RCC 7860 (cell line): ENCODE measurements at places on chromosomes 7 and 10.
A peak's percentile ranks its signal among the peaks of the same experiment; 100 is the strongest.

GRCh38 chr7:69840248-69840647 is 242.0 kb downstream of the AUTS2 start:
- DNase-seq, result no peak

DNA sequence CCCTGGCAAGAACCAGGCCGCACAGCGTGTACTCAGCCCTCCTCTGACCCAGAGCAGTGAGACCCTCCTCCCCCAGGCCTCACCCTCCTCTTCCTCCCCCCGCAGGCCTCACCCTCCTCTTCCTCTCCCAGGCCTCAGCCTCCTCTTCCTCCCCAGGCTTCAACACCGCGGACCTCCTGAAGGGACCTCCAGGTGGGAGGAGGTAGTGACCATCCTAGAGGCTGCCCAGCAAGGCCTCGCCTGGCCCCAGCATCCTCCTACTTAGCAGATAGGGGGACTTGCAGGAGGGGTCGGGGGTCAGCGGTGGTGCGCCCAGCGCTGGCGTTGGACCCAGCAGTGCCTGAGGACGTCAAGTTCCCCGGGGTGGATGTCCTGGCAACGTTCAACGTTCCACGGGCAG is 270.8 kb downstream of the ELFN1 start:
- no peak for DNase-seq

- no peak for DNase-seq
These were observed 188.1 kb downstream of the ACTR3B start for GRCh38 chr7:152947686-152948085.

DNA sequence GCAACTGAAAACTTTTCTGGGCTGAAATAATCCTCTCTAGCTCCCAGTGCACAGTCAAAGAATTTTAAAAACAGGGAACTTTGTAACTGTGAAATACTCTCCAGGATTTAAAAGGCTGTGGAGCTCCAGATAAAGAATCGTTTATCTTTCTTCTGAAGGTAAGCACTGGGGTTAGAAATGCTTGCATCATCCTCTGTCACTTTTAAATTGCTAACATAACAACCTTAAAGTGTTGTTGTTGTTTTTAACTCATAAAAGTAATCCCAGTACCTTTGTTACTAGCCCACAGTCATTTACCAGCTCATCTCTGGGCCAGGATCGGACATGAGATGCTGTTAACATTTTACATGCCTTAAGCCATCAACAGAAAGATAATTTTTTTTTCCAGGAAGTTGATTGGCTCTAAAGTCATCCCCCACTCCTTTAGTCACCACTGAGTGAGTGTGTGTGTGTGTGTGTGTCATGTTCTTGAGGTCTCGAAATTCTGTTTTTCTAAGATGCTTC is at the start of gene SLC39A12:
Gene SLC39A12, plus strand, starts transcription at position 51 of the 504 bp plus-strand sequence. CDS start 1,359 bp downstream, outside the sequence.
- peak; percentile 59 for DNase-seq

- DNase-seq, result no peak
These were observed 40.0 kb upstream of the BMPR1A start for GRCh38 chr10:86716466-86716865.

DNA sequence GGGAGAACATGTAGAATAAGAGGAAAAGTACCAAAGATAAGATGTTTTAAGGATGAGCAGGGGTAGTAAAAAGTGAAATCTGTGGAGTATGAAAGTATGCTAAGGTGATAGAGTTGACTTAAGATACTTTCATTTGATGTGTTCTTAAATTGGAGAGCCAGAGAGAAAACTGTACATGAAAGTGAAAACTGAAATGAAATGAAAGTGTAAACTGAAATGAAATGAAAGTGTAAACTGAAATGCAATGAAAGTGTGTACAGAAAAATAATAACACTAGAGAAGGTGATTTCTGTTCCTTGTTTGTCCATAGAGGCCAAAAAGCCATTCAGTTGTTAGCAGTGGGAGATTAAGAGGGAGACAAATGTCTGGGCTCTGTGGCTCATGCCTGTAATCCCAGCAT is 17.5 kb downstream of the AHR start:
- DNase-seq, result no peak

GRCh38 chr10:113300617-113301016 is 252.2 kb upstream of the HABP2 start:
- DNase-seq, result no peak

- DNase-seq, result peak; percentile 84
These were observed 67.1 kb downstream of the CUBN start for GRCh38 chr10:17062493-17062892.

DNA sequence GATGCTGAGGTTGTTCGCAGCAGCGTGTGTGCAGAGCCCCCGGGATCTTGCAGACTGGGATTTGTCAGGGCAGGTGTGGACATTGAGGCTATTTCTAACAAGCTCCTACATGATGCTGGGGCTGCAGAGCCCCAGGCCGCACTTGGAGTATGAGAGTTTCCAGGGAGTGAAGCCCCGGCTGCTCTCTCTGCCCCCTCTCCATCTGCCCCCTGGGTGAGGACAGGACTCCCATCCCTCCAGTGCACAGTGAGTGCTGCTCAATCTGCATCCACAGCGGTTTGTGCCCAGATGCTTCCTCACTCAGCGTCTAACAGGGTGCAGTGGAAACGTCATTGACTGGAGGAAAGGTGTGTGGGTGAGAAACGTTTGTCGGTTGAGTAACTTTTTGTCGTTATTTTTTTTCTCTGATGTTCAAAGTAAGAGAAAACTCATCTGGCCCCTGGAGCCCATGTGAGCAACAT is 25.3 kb downstream of the IL2RA start:
- DNase-seq, result no peak

DNA sequence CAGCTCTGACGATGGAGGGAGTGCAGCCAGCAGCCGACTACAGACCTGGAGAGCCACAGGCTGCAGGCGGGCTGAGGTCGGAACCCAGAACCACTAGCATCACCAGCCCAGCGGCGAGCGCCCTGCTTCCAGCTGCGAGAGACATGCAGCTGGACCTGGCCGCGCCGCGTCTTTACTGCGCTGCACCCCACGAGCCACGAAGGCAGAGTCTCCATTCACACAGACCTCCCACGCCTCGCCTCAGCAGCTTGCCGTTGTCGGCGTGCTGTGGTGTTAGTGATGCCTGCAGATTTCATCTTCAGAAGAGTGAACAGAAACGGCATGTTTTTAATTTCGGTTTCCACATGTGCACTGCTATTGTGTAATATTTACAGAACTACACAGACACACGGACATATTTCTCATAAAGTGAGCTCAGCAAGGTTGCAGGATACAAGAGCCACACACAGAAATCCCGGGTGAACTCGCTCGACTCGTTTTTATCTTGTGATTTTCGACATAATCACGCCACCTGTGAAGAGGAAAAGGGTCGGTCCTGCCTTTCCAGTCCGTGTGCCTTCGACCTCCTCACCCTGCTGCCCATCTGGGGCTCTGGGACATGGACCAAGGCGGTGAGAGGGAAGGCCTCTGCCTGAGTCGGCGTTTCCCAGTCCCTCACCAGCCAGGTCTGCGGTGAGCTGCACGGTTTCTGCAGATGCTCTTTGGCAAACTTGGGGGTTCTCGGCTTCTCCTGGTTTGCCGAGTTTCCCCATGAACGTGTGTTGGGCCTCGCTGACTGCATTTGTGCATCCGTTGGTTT is 252.2 kb downstream of the ELFN1 start:
- DNase-seq, result no peak

- no peak for DNase-seq
These were observed 4.0 kb downstream of the ABCB1 start for GRCh38 chr7:87596696-87597095.

- DNase-seq, result no peak
These were observed 31.7 kb downstream of the PODXL start for GRCh38 chr7:131524703-131525102.

DNA sequence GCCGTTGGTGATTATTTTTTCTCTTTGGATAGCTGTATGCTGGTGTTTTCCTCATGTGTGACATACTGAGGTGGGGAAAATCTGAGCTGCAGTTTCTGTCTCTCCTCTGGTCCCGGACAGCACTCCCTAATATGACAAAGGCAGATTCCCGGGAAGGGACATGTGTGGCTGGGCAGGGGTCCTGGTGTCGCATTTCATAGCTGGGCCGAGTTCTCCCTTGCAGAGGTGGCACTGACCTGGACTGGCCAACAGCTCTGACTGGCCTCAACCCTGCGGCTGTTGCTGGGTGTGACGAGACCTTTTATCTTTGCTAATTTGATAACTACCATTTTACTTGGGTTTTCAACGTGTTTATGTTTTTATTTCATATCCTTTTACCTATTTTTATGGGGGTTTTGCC is 248.6 kb upstream of the TCERG1L start:
- no peak for DNase-seq

GRCh38 chr10:119221666-119222065 is 14.3 kb downstream of the GRK5 start:
- DNase-seq, result no peak

- no peak for DNase-seq
These were observed 70.0 kb upstream of the AGBL3 start for GRCh38 chr7:134916171-134916883.

DNA sequence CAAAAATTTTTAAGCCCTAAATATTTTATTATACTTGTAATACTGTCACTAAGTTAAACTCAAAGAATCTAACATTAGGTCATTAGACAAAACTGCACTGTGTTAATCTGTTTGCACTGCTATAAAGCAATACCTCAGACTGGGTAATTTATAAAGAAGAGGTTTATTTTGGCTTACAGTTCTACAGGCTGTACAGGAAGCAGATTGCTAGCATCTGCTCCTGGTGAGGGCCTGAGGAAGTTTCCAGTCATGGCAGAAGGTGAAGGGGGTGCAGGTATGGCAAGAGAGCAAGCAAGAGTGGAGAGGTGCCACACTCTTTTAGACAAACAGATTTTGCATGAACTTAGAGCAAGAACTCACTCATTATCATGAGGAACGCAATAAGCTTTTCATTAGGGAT is 125.7 kb downstream of the IMMP2L start:
- no peak for DNase-seq
